GM19239 (cell line): ENCODE measurements at places on chromosomes 3 and 15.

- no peak for DNase-seq
Observed at GRCh38 chr15:79370716-79371115, 59.8 kb downstream of the TMED3 start.

DNA sequence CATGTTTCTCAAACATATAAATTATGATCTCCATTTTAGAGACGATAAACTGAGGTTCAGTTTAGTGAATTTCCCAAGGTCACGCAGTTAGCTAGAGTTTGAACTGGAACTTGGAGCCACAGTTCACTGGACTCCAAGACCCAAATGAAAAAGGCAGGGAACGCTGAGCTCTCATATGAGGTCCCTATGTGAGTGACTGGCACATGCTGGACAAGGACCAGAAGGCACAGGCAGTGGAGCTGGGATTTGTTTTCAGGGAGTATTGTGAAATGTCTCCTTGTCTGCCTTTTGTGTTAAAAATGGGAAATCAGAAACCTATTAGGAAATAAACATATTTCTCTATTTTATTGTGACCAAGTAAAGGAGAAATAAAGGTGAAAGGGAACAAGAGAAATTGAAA, 63.5 kb downstream of the MESD start:
- DNase-seq, result no peak

GRCh38 chr3:148077318-148077923, 620.3 kb upstream of the AGTR1 start:
- no peak for DNase-seq

GRCh38 chr3:178155521-178155920, 380.7 kb upstream of the KCNMB2 start:
- DNase-seq, result no peak

DNA sequence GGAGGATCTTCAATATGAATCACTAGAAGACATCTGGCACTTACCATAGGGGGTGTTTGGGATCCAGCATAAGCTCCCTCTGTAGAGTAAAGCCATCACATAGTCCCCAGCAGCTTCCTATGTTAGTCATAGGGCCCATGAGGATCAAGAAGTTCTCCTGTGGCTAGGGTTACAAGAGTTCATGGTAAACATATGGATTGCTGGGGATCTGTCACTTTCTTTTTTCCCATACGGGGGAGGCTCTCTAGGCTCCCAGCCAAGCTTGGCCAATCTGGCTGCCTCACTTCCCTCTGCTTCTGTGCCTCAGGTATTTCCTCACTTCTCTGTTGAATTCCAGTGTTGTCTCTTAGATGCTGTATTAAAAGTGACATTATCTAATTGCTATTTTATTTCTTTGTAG, 597.9 kb downstream of the PDCD6IP start:
- no peak for DNase-seq
